ENCODE measurements at places on chromosomes 1 and 21.
A peak's percentile ranks its signal among the peaks of the same experiment; 100 is the strongest.

- no peak for DNase-seq
These were observed 402.2 kb downstream of the SMYD3 start for GRCh38 chr1:246104927-246105326.

DNA sequence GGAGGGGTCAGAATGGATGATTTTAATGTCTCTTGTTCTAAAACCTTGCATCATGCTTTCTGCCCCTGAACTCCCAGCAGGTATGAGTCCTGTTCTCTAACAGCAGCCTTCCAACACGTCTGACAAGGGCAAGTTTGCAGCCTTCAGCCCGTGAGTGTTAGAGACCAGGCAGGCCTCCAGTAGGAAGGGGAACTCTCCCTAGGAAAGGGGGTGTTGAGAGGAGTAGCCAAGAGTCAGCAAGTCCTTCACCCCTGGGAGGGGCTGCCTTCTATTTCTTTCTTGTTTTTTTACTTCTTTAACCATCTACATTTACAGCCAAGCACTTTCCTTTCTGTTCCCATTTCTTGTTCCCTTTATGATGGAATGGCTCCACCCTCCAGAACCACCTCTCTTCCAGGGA is 14.2 kb downstream of the BATF3 start:
- no peak for DNase-seq

DNA sequence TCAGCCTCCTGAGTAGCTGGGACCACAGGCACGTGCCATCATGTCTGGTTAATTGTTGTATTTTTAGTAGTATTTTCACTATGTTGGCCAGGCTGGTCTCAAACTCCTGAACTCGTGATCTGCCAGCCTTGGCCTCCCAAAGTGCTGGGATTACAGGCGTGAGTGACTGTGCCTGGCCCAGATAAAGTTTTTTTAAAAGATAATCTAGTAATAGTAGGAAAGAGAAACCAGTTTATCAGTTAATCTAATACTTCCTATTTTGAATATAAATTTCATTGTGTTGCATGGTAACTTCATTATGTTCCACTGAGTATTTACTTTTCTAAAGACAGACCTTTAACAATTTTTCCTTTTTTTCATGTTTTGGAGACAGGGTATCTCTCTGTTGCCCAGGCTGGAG is 10.0 kb downstream of the RABGAP1L start:
- DNase-seq = no peak

DNA sequence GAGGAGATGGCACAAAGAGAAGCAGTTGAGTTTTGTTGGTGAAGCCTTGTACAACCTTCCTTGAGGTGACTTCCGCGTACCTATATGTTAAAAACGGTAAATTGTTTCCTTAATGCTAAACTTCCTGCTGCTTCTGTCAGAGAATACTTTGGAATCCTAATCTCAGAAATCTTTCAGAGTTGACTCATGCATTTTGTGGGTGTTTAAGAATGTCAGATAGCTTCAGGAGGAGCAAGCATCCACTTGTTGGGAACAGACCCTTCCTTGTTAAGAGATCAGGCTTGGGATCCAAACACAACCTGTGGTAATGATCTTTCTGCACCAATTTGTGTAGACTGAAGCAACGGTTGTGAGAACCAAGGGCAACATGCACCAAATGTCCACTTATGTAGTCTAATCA is 29.5 kb downstream of the AK4 start:
- no peak for DNase-seq

DNA sequence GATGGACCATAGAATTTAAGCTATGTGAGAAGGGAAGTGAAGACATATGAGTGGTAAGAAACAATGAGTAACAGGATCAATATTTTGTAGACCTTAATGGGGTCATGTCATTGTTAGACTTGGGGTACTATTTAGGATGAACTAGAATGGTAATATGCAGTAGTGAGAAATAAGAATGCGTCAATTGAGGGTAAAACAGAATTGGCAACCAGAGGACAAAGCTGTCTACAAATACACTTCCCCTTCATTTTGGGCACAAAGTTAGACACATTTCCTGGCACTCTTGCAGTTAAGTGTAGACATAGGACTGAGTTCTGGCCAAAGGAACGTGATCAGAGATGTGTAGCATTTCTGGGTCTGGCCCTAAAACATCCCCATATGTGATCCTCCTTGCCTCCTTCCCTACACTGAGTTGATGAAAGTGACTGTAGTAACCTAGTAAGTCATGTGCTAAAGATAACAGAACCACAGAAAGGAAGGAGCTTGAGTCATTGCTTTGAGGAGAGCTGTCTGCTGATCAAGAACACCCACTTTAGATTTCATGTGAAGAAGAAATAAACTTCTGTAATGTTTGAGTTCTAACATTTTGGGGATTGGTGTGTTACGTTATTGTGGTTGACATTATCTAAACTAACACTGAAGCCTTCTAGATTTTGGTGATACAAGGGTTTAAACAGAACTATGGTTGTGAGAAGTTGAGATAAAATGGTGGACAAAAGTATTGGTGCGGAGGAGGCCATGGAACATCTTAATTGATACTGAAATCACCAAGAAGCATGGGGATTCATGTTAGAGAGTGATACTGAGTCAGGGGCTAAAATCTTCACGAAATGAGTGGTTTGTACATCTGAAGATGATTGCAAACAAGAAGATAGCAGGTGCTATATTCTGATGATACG is 41.7 kb downstream of the CD55 start:
- peak; percentile 37 for DNase-seq

DNA sequence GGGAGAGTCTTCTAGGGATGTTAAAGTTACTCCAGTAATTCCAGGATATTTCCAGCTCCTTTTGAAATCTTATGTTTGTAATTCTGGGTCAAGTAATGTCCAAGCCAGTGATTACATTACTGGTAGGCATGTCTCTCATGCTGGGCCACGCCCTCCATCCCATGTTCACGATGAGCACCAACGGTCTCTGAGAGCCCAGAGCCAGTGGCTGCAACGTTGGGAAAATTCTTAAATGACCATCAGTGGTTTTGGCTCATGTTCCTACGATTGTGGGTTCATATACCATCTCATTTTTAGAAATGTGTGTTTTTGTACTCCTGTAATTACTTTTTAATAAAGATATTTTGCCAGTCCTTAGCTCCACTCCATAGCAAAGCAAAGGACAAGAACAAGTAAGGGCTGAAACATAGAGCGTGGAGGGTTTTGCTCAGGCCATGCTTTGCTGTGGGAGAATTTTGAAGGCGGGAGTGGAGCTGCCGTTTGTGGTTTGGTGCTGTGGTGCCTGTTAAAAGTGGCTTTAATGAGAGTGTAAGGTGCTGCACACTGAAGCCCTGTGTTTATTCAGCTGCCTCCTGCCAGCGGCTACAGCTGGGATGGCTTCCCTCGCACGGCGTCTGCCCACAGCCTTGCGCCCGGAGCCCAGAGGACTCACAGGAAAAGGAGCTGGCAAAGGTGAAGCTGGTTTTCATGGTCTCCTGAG is 28.9 kb downstream of the VANGL1 start:
- DNase-seq = no peak

DNA sequence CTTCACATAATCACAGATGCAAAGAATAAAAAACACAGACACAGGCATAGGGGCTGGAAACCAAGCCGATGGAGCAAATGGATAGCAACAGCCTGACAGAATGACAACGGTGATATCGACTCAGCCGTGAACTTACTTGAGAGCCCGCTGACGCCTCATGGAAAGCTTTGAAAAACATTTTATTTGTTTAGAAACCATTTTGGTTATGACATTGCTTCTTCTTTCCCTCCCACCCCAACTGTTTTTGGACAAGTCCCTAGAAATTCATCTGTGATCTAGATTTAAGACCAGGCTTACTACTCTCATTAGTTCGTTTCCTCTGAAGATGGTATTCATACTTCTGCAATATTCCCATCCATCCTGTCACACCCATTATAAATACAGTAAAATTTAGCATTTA is 44.9 kb downstream of the PCSK9 start:
- no peak for DNase-seq

DNA sequence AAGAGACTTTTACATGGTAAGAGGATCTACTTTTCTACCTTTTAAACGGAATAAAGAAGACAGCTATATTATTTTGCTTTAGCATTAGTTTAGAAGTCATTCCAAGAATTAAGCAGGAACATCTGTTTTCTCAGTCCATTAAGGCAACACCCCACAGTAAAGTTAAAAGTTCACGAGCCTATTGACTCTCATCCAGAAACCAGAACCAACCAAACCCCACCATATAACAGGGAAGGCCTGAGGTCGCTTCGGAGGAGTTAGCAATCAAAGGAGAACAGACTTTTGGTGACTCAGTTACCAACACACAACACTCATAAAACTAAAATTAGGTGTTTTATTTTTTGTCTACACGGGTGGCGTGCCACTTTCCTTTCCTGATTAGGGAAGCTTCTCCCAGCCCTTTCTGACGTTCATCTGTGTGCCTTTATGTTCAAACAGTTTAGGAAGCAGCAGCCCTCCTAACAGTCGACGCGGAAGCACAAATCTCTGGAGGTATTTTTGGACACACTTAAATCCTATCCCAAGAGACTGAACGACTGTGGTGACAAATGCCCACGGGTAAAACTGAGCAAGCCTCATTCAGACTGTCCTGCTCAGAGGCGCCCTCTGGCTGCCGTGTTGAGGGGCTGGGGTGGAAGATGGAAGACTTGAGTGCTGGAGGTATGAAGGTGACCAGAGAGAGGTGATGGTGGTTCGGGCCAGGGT is 8.6 kb upstream of the PLA2G2C start:
- DNase-seq = peak; percentile 87

- no peak for DNase-seq
These were observed 160.0 kb downstream of the PDE4B start for GRCh38 chr1:65952696-65953095.

DNA sequence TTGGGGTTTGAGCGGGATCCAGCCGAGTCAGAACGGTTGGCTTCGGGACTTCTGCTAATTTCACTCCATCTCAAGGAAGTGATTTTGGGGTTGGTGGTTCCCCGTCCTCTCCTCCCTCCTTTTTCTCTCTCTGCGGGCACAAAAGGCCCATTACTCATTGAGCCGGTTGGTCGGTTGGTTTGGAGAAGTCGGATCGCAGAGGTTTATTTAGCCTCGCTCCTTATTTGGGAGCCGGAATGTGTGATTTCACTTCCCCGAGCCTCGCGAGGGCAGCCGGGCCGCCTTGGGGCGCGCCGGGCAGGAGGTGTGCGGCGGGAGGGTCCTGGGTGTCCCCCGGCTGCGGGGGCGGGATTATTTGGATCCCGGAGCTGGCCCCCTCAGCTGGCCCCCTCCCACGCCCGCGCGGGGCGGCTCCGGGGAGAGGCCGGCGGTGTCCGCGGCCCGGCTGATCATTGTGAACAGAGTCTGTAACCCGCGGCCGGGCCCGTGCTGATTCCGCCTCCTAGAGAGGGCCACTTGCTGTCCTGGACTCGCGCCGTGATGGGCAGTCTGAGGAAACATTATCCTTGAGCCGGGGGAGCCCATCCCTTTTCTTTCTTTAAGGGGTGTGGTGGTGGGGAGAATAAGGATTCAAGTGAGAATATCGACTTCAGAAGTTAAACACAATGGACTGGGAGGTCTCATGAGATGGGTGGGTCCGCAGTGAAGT is 1.2 kb downstream of the MAPKAPK2 start:
- DNase-seq = peak; percentile 69

DNA sequence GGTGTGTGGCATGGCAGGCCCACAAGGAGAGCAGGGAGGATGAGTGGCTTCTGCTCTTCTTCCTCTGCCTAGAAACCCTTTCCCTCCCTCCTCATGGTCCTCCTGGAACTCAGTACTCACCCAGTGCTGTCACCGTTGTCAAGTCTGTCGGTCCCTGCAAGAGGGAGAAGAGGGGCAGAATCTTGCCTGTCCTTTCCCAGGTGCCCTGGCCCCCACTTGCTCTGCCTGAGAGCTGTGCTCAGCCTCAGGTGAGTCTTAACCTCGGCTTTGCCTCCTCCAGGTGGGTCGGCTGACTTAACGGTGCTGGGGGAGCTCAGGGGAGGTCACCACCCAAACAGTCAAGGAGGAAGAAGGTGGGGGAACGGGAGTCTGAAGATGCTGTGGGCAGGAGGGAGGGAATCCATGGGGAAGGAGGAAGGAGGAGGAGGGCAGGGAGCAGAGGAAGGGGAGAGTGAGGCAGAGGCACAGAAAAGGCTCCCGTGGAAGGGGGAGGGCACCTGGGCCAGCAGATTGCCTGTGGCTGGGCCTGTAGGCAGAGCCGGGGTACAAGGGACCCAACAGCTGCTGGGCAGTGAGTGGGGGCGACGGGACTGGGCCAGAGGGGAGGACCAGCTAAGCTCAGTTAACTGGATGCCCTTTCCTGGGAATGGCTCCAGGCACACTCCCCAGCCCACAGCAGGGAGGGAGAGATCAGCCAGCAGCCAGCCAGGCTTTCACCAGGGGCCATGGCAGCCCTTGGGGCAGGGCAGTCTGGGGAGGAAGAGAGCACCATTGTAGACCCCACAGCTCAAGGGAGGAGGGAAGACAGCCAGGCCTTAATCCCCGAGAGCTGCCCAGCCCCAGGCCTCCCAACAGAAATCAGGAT is 26.3 kb downstream of the CTNNBIP1 start:
- DNase-seq = no peak

- no peak for DNase-seq
These were observed 399.4 kb downstream of the SMYD3 start for GRCh38 chr1:246107516-246108277.

DNA sequence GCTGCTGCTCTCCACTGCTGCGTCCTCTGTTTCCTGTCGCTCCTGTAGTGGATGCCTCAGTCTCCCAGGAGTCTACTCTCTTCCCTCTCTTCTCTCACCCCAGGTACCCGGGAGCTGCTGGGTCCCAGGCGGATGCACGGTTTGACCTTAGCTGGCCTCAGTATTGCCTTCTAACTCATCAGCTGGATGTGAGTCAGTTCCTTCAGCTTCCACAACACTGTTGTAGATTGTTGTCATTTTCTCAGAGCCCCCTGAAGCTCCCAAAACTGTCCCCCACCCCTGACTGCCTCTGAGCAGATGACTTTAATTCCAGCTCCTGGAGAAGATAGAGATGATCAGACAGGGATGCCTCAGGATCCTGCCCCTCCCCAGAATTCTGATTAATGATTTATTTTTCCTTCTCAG is 7.2 kb downstream of the CNIH3 start:
- DNase-seq = peak; percentile 40

- DNase-seq = no peak
These were observed 38.2 kb downstream of the TIAM1 start for GRCh38 chr21:31305888-31306287.

GRCh38 chr21:45827302-45827692 is 154.3 kb upstream of the COL6A1 start:
- DNase-seq = peak; percentile 47

Data from activated CD4-positive, alpha-beta T cell treated with anti-CD3 and anti-CD28 coated beads for 36 hours (primary cell).